ENCODE measurements at places on chromosomes 4 and X.

DNA sequence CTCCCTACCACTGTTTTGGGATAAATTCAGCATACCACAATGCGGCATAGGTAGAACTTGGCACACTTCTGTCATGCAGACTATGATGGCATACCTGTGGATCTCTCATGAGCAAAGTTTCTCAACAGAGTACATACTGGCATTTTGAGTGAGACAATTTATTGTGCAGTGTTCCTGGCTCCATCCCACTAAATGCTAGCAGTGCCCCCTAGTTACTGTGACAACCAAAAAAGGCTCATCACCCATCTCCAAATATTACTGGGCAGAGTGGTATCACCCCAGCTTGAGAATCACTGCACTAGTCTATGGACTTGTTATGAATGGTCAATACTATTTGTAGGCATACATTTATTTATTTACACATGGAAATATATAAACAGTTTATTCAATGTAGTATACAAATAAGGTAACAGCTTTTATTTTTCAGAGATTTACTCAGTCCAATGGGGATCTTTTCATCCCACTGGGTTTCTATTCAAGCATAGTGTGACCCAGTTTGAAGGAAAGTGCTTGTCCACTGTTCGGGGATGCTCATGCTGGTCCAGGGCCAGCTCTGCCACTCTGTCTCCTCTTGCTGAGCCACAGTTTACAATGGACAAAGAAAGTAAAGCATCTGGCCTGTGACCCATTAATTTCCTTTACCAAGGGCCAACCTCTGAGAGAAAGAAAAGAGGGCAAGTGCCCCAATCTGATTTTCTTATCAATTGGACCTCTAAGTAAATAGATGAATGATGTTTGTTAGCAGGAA is 81.0 kb upstream of the IL2 start:
- DNase-seq = no peak

GRCh38 chrX:24306440-24306839 is 7.4 kb downstream of the SUPT20HL2 start:
- no peak for DNase-seq

DNA sequence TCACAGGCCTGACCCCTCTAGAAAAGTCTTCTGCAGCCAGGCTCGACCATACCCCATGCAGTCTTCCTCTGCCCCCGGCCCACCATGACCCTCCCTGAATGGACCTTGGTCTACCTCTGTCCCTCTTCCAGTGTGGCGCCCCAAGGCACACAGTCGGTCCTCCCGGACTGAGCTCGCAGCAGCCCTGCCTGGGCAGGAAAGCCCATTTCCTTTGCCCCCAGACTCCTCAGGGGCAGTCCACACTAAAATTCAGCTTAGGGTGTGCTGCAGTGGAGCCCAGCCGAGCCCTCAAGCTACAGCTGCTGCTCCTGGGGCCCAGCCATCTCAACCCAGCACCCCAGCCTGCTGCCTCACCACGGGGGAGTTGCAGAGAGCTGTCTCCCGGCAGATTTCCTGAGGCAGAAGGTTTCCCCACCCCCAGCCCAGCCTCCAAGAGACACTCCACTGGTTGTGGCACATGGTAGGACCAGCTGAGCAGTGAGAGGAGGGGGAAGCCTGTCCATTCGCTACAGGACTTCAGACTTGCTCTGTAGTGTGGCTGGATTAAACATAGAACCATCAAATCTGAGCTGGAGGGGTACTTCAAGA is 37.5 kb upstream of the IQSEC2 start:
- DNase-seq = no peak

GRCh38 chr4:35802644-35803043 is 441.7 kb downstream of the ARAP2 start:
- DNase-seq = no peak

DNA sequence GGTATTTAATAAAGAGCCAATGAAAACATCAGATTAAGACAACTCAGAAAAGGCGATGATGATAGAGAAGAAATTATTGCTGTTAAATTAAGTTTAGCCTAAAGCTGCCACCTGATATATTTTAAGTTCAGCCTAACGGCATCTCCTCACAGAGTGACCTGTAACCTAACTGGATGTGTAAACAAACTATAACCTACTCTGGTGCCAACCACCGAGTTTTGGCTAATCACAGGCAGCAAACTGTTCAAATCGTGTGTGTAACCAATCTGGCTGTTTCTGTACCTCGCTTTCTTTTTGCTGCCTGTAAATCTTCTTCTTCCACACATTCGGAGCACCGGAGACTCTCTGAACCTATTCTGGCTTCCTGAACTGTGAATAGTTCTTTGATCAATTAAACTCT is 37.8 kb upstream of the MED14 start:
- no peak for DNase-seq

All from NCI-H446 treated with DMSO at 0.1 percent for 48 hours (cell line).